Caudate nucleus (tissue), 63 donors: ENCODE measurements at places on chromosomes 1 and 21.

GRCh38 chr21:39575775-39576174 is 37.0 kb upstream of the B3GALT5 start:
- no peak for DNase-seq

GRCh38 chr21:31141389-31142000 is 103.2 kb upstream of the KRTAP19-8 start:
- no peak for DNase-seq

- no peak for DNase-seq
Measured at GRCh38 chr1:60265560-60266535, 192.3 kb upstream of the C1orf87 start.

DNA sequence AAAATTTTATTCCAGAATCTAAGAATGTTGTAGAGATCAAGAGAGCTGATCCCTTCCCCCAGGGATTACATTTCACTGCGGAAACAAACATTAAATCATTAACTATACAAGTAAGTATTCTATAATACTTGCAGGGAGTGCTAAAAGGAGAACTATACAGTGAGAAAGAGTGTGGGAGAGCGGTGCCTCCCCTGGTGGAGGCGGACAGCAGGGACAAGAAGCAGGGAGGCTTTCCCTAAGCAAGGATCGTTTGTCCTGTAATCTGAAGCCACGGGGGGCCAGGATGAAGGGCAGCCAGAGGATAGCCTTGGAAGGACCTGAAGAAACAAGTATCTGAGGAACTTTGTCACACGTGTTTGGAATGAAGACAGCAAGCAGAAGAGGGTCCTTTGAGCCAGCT is 40.1 kb downstream of the SLC9C2 start:
- DNase-seq = no peak

GRCh38 chr1:231011963-231012362 is 28.1 kb downstream of the FAM89A start:
- DNase-seq = no peak

DNA sequence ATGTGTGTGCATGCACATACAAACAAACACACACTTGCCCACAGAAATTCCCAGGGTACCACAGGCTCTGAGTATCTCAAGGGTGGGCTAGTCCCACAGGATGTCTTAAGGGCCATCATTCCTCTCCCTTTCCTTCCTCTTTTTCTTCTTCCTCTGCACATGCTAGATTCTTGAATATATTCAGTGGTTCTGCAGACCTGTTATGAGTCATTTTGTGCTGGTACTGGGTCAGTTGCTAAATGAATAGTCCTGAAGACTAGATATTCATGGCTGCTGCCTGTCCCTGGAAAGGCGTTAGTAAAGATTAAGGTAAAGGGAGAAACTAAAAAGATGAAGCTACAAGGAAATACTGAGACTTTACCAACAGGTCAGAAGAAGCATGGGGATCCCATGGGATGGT is 256.7 kb upstream of the KIAA0040 start:
- DNase-seq = no peak

- no peak for DNase-seq
Measured at GRCh38 chr1:242530761-242531160, 6.3 kb upstream of the PLD5 start.

DNA sequence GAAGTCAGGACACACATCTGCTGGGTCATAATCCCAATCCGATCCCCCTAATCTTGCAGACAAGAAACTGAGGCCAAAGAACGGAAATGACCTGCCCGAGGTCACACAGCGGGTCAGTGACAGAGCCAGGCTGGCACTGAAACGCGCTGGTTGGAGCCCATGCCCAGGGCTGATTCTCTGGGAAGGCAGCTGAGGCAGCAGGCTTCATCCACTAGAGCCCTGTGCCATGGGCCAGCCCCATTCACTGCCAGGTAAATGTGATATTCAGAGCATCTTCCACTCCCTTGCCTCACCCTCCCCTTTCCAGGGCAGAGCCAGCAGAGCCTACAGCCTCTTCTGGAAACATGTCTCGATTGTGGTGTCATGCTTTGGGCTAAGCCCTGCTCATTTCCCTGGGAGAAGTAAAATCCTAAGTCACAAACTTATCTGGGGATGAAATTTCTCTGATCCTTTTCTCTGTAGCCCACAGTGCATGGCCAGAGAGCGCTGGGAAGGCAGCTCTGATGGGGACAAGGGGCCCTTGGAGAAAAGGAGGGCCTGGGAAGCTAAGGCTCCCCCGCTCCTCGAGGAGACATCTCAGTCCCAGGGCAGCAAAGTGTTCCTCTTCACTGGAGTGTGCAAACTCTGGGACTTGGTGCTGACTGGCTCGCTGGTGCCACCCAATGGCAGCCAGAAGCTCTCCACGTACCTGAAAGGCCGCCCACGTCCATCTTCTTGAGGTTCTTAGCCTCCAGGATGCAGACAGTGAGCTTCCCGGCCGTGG is 110.4 kb downstream of the SYT2 start:
- DNase-seq = peak; percentile 43

DNA sequence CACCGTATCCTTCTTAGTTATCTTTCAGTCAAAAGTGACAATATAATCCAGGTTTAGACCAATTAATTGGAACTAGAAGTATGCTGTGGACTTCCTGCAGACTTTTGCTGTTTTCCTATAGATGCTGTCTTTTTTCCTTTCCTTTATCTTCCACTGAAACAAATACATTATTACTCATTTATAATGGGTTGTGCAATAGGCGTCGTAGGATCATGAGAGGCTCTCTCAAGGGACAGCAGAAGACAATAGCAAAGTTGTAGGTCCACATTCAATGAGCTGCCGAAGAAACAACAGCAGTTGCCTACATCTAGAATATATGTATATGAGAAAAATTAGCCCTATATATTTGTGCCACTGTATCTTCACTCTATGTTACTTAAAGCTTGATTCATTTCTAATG is 371.6 kb downstream of the AMY1C start:
- DNase-seq = no peak

- DNase-seq = no peak
Measured at GRCh38 chr1:229091721-229092136, 179.2 kb upstream of the RAB4A start.

DNA sequence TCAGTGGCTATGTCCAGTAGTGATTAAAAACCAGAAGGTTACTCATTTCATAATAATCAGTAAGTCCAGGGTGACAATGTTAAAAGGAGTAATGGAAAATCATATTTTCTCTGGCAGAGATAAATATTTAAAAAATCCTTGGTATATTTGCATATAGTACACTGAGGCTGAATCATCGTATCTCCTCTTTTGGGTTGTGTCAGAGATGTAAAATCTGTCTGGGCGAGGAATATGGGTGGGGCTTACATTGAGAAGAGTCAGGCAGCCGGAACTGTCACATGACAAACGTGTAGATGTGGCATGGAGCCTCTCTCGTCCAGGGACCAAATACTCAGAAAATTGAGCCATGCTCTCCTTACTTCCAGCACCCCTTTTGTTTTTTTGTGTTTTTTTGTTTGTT is 120.9 kb downstream of the FMN2 start:
- no peak for DNase-seq

GRCh38 chr21:46215436-46216131 is 13.0 kb downstream of the LSS start:
- DNase-seq = no peak

- DNase-seq = no peak
Measured at GRCh38 chr1:19835578-19835977, 20.5 kb upstream of the RNF186 start.

GRCh38 chr1:208737922-208738321 is 493.7 kb upstream of the PLXNA2 start:
- DNase-seq = no peak

DNA sequence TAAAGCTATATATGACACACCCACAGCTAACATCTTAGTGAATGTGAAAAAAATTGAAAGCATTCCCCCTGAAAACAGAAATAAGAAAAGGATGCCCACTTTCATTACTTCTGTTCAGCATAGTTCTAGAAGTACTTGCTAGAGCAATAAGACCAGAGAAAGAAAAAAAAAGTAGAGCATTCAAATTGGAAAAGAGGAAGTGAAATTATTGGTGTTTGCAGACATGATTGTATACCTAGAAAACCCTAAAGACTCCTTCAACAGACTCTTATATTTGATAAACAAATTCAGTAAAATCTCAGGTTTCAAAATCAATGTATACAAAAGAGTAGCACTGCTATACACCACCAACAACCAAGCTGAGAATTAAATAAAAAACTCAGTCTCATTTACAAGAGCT is 1461.0 kb downstream of the AMY1C start:
- DNase-seq = no peak

- DNase-seq = no peak
Measured at GRCh38 chr1:94542088-94542870, 720 bp upstream of the F3 start.

DNA sequence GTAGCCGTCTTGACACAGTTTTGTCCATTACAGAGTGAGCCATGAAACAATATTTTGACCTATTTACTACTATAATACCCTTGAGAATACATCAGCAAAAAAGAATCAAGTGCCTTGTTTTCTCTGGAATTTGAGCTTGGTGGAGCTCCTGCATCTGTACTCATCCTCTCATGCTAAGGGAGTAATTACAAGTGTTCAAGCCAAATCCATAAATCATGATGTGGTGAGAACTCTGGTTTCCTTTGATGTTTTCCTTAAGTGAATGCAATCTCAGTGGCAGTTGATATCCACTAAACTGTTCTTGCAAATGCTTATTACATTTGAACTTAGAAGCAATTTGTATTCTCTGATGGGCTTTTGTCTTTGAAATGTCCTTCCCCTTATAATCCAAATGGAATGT is 824.6 kb upstream of the TMPRSS15 start:
- no peak for DNase-seq

GRCh38 chr1:181079382-181079781 is 9.1 kb upstream of the IER5 start:
- DNase-seq = no peak

DNA sequence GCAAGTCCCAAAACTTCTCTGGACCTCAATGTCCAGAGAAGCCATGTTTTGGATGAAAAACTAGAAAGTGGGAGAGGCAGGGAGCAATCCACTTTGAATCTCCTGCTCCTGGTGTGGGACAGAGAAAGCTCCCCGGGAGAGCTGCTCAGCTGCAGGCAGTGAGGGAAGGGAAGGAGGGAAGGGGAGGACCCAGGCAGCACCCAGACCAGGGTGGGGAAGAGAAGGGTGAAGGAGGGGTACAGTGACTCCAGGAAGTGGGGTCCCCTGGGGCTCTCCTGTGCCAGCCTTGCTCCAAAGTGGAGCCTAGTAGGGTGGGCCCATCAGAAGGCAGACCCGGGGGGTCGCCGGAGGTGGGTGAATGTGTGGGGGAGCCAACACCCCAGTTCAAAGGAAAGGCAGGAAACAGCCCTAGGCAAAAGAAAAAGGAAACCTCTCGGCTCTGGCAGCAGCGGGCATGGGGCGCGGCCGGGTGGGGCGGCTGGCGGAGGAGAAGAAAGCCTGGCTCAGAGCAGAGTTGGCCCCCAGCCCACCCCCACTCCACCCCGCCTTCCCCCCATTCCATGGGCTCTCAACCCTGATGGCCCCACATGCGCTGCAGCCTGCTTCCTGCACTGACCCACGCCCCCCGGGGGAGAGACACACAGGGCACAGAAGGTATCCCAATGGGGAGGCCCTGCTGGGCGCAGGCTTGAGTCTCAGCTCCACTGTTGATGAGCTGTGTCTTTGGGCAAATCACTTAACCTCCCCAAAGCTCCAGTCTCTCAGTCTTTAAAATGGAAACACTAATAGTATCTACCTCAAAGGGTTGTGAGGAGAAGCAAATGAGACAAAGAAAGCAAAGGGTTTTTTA is 5.7 kb downstream of the LGR6 start:
- no peak for DNase-seq

DNA sequence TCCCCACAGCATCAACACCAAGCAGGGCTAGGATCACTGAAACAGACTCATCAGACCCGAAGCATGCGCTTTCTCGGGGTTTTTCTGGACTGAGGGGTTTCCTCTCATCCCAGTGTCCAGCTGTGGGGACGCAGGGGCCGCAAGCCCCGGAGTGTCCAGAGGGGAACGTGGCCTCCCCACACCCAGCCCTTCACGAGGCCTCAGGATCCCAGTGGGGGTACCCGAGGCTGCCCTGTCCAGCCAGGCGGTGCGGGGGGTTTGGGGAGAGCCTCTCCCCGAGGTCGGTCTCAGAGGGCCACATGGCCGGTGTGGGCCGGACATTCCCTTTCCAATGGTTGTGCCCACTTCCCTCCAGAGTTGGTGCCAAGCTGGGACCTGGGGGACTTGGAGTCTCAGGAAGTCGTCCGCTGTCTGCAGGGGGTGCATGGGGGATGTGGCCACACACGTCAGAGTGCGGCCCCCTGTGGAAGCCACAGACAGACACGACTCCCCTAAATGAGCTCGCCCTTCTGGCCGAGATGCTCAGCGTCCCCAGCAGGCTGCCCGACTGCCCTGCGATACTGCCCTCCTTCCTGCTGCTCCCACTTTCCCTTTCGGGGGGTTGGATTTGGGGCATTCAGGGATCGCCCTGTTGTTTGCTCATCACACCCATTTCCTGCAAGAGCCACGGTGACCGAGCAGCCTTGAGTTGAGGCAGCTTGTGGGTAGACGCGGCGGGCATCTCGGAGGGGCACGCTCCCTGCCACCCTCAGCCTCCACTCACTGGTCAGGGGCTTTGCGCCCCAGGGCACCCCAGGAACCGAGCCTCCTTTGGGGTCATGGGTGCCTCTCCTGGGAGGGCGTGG is 4.1 kb downstream of the COL6A1 start:
- DNase-seq = no peak

DNA sequence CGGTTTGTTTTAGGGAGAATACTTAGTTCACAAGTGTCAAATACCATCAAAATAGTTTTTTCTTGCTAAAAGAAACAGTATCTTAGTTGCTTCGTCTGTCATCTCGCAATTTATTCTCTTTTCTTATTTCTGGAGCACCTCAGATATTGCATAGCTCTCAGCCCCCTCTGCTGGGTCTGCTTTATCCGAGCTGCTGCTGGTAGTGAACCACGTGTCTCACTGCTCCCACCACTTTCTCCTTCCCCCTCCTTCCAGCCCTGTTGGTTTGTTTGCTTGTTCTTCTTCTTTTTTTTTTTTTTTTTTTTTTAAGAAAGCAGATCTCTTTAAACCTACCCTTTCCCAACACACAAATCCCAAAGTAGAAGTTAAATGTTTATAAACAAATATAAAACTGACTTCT is 170.8 kb downstream of the EDEM3 start:
- no peak for DNase-seq

- DNase-seq = no peak
Measured at GRCh38 chr1:169495046-169495775, 9.5 kb upstream of the SLC19A2 start.

DNA sequence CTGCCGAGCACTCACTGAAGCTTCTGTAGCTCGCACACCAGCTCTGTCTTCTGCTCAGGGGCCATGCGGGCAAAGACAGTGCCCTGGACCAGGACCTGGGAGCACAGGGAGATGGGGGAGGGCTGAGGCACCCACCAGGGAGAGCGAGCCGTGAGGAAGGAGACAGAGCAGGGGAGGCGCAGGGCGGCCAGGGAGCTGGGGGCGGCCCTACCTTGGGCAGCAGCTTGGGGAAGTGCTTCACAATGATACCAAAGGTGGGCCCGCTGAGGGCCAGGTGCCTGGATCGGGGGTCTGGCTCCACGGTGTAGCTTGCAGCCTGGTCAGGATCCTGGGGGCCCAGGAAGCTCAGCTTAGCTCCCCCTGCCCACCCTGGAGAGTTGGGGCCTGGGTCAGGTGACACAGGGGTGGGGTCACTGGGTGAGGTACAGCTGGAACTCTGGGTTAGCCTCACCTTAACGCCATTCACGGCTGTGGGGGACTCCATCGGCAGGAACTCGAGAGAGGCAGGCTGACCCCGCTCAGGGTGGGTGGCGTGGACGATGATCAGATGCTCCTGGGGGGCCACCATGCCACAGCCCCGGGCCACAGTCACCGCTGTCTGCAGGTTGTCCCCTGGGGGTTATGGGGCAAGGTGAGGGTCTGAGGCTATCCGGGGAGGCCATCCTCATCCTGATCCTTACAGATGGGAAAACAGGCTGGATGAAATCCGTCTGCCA is 9.4 kb upstream of the MFAP2 start:
- no peak for DNase-seq
